ENCODE measurements at places on chromosomes 1 and 21.

DNA sequence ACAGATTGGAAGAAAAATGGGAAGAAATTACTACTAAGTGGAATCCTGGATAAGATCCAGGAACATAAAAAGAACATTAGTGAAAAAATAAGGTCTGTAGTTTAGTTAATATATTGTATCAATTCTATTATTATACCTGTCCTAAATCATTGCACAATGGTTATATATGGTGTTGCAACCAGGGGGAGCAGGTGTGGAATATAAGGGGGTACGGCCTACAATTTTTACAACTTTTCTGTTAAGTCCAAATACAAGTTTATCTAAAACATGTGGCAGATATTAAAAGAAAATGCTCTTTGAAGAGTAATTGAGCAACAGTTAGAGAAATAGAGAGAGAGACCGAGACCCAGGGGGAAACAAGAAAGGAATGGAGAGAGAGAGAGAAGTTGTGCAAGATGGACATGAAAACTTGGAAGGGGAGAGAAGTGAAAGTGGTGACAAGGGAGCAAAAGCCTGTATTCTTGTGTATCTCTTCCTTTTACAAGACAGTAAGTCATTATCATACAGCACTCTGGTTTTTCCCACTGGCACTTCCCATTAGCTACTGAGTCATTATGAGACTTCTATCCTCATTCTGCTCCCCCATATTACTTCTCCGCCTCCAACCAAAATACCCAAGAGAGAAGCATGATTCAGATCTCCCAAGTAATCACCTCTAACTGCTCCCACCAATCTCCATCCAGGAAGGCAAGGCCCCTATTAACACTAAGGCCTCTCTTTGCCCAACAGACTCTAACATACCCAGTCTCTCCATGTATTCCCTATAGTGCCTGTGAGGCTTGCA is 22.3 kb upstream of the TRAF3IP3 start:
- no peak for DNase-seq

DNA sequence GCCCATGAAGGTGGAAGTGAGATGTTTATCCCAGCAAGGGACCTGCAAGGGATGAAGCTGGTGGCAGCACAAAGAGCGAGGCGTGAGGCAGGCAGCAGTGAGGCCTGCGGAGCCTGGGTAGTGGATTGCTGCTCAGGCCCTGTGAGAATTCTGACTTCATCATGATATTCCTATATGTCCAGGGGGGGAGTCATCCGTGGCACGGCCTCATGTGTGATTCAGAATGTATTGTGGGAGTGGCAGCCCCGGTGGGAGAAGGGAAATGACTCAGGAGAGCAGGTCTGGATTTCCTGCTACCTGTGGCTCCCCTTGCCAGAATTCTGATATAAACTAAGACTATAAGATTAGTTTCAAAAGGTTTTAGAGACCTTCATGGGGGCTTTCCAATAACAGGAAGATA is 240.9 kb downstream of the CAMTA1 start:
- no peak for DNase-seq

- DNase-seq = no peak
These were observed 139.1 kb upstream of the COA6 start for GRCh38 chr1:234234199-234234598.

- no peak for DNase-seq
These were observed 156.8 kb downstream of the ZBTB18 start for GRCh38 chr1:244207935-244208244.

- DNase-seq = no peak
These were observed 22.2 kb upstream of the HPDL start for GRCh38 chr1:45304311-45305081.

DNA sequence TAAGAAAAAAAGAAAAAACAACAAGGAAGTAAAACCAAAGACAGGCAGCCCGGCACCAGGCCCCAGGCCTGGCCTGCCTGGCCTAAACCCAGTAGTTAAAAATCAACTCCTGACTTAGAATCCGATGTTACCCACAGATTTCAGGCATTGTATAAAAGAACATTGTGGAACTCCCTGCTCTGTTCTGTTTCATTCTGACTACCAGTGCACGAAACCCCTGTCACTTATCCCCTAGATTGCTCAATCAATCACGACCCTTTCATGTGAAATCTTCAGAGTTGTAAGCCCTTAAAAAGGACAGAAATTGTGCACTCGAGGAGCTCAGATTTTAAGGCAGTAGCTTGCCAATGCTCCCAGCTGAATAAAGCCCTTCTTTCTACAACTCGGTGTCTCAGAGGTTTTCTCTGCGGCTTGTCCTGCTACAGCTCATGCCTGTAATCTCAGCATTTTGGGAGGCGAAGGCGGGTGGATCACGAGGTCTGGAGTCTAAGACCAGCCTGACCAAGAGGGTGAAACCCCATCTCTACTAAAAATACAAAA is 15.6 kb upstream of the MYOCOS start:
- DNase-seq = no peak

GRCh38 chr1:222240536-222241181 is 307.2 kb downstream of the HHIPL2 start:
- DNase-seq = no peak

- DNase-seq = no peak
These were observed 38.0 kb upstream of the HLX start for GRCh38 chr1:220841293-220841692.

DNA sequence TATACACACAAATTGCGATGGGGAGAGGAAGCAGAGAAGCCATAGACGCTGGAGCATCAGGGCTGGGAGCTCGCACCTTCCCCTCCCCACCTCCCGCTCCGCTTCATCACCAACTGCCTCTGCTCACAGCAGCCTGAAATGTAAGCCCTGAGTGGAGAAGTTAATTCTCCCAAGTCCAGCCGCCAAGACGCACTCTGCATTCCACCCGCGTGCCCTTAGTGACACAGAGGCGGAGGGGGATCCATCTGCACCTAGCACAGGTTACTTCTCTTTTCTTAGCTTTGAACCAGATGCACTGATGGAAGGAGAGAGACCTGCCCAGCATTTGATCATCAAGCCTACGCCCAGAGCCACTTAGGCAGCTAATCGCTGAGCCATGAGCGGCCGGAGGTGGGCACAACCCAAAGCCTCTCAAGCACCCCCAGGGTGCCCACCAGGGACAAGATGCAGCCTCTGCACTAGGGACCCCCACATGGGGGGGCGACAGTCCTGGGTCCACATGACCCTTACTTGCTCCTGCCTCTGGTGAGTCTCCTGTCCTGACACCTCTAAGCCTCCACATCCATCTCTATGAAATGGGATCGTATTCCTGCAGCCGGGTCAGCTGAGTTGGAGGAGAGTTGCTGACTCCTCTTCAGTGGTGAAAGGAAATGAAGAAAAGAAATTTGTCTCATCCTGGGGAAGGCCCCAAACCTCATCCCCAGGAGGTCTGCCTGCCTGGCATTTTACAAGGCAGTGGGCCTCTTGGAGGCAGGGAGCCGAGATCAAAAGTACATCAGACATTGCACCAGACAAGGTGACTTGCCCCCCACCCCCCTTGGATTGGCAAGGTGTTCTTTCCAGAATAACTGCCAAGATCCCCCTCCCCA is 316.2 kb downstream of the MATN1 start:
- DNase-seq = no peak

DNA sequence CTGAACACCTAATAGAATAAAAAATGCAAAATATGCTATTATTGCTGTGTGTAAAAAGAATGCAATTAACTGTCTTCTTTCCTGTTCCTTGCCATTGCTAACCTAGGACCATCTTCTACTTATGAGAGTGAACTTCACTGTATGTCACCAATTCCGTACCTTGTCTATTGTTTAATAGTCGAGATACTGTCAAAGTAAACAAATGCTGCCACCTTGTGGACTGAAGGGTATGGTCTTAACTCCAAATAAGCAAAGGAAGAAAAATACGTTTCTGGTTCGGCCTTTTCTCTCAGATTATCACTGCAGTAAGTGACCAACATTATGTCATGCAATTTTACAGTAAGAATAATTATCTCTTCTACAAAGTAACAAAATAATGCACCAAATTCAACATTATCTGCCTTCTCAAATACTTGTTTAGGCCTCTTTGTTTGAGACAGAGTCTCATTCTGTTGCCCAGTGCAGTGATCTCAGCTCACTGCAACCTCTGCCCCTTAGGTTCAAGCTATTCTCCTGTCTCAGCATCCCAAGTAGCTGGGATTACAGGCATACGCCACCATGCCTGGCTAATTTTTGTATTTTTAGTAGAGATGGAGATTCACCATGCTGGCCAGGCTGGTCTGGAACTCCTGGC is 133.4 kb downstream of the COP1 start:
- peak; percentile 36 for DNase-seq

DNA sequence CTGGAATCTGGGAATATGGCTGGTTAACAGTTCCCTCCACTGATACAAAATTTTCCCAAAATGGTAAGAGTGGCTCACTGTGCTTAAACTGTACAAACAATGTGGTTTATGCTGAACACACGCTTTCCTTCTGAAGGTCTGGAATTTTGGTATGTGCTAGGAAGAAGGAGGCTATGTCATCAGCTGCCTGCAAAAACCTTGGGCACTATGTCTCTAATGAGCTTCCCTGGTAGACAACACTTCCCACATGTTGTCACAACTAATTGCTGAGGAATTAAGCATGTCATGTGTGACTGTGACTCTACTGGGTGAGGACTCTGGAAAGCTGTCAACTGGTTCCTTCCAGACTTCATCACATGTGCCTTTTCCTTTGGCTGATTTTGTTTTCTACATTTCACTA is 29.2 kb downstream of the IPP start:
- DNase-seq = no peak

- DNase-seq = no peak
These were observed 45.7 kb downstream of the RAP1GAP start for GRCh38 chr1:21623410-21623961.

GRCh38 chr1:207672522-207673130 is 27.7 kb downstream of the CR1L start:
- DNase-seq = peak; percentile 11

DNA sequence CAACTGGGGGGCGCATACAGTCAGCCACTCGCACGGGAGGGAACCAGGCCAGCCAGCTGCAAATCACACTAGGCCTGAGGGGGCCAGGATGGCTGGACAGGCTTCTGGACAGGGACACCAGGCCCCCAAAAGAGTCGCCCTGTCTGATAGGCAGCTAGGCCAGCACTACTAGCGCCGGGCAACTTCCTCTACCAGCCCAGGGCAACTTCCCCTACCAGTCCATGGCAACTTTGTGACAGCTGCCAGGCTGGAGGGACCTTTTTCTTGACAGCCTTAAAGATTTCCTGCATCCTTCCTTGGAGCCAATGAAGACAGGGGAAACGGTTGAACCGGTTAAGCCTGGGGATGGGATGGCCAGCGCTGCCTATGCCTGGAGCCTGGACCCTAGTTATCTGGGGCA is 5.1 kb downstream of the IFFO2 start:
- peak; percentile 22 for DNase-seq

GRCh38 chr1:39427374-39427773 is 64.1 kb upstream of the BMP8A start:
- DNase-seq = no peak

DNA sequence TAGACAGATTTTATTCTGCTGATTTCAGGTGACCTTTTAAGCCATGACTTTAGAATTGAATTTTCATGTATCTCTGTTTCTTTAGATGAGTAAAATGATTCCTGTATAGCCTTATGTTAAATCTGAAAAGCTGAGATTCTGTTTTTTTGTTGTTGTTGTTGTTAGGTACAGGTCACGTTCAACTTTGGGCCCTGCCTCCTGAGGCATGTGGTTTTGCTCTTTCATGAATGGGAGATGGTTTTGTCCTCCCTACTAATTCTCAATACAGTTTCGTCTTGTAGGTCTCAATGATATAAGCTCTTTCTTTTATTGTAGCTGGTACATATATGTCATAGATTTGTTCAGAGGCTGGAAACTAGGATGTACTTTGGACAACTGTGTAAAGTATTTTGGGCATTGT is 79.6 kb downstream of the CDC14A start:
- DNase-seq = no peak

- DNase-seq = peak; percentile 27
These were observed 147.4 kb downstream of the ZNF281 start for GRCh38 chr1:200262326-200262965.

DNA sequence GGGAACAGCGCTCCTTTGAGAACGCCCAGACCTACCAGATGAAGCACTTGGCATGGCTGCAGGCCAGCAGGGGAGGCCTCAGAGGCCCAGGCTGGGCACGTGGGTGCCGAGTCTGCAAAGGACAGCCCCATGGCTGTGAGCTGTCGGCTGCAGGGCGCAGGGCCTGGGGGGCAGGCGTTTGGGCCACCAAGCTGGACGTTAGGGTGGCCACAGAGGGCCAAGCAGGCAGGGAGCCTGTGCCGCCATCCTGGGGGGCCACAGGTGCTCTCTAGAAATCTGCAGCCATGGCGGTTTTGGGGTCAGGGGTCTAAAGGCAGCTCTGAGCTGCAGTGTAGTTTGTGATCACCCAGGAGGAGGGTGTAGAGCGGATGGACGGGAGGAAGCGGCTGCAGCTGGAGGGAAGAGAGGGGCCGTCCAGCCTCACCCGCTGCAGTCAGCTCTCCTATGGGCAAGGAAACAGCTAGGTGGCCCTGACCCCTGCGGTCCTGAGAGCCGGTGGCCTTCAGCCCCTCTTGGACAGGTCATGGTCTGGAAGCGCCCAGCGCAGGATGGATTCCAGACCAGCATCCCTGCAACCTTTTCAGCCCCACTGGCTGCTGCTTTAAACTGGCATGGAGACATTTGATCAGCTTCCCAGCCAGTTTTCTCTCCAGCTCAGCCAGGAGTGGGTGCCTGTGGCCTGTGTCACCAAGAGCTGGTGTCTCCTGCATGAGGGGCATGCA is 11.0 kb downstream of the IBA57 start:
- no peak for DNase-seq

- DNase-seq = no peak
These were observed 118.2 kb downstream of the FOXD2 start for GRCh38 chr1:47555841-47556560.

DNA sequence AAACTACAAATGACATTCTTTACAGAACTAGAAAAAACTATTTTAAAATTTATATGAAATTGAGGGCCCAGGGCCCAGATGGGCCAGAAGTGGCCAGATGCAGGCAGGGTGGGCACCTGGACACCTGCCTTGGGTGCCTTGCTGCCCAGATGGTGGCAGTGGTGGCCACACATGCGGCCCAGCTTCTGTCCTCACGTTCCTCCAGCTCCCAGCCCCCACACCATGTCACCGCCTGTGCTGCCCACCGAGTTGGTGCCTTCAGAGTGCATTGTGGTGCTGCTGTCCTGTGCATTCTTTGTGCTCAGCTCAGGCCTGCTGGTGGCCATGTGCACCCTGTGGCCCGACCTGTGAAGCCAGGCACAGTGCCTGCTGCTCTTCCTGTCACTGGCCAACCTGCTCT is 216.8 kb upstream of the CXADR start:
- DNase-seq = no peak

DNA sequence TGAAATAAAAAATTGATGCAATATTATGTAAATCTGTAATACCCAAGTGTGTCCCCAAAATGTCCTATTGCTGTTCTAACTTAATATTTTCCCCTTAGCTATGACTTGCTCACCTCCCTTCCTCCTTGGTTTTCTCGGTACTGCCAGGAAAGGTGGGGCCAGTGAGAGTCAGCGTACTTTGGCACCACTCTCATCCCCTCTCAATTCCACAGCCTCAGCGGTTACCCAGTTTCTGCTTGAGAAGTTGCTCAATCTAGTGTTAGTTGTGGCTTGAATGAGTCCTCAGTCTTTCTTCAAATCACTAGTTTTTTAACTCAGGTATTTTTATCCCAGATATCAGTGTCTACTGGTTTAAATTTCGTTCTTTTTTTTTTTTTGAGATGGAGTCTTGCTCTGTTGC is 32.3 kb downstream of the BCAS2 start:
- DNase-seq = no peak

Data from stimulated activated CD4-positive, alpha-beta T cell treated with anti-CD3 and anti-CD28 coated beads, Interleukin-2, amount 100 ng/mL, for 24 hours (primary cell).